ENCODE measurements at places on chromosomes 5 and 9.

GRCh38 chr9:135017899-135018298 lies 69.6 kb upstream of the OLFM1 start:
- no peak for DNase-seq

DNA sequence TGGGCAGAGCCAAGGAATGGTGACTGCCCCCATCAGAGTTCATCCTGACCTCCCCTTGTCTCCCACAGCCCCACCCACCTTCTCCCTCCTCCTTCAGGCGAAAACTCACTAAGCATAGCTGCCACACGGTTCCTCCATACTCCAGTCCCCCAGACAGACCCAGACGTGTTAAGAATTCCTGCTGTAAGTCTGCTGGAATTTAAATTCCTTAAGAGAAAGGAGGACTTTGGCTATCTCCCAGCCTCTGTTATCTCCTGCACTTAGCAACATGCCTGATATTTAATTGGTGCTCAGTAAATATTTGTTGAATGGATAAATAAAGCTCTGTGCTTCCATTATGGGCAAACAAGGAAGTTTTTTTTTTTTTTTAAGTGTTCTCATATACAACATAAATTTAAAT lies 213.7 kb downstream of the RFK start:
- no peak for DNase-seq

DNA sequence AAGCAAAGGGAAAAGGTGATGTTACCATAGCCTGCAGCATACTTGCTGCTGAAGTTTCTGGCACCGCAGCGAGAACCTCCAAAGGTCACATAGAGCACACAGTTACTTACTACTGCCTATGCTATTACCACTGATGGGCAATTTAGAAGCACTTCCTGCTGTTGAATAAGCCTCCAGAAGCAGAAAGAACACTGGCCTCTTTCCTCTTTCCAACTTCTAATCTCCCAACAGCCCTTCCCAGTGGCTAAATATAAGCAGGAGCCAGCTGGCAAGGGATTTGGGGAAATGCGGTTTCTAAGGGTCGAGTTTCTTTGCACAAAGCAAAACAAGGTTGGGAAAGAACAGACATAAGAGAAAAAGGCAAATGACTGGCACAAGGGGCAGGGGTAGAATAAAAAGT lies 669.2 kb upstream of the ACO1 start:
- no peak for DNase-seq

DNA sequence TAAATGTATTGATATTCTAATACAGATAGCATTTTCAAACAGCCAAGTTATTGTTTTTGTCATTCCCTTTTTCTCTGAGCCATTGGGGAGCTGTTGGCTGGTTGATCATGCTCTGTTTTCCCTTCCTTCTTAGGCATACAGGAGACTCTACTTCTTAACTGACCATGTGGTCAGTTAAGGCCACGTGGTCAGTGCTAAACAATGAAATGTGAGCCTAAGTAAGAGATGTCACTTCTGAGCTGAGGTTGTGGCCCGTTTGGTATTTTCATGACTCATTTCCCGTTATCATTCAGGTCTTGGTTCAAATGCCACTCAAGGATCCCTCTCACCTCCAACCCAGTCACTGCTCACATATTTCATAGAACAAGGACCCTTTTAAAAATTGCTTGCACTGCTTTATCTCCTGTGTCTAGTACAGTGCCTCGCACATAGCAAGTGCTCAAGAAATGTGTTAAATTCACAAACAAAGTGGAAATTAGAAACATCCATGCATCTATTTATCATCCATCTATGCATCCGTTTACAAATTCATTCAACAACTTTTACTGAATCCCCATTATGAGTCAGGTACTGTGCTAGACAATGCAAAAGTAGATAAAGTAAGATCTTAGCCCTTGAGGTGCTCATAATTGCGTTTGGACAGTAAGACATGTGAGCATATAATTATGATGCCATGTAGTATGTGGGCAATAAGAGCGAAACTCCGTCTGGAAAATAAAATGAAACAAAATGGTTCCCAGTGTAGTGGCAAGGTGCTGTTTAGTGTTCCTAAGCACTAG lies 50.7 kb downstream of the ARRDC3 start:
- peak; percentile 86 for DNase-seq
